ENCODE measurements at places on chromosomes 1 and 21. TPM values are rescaled to one million over a fixed set of nuclear protein-coding genes. Genes with fewer than 3 reads are reported as not detected.

- no peak overlapping the region for H3K4me3 ChIP-seq
- peaks cover 15% of the 10 kb centered on the region for H3K4me1 ChIP-seq
- no peak overlapping the region for H3K27ac ChIP-seq
- DNase-seq = no peak
Observed at GRCh38 chr1:2283371-2283990, 55.4 kb downstream of the SKI start.

DNA sequence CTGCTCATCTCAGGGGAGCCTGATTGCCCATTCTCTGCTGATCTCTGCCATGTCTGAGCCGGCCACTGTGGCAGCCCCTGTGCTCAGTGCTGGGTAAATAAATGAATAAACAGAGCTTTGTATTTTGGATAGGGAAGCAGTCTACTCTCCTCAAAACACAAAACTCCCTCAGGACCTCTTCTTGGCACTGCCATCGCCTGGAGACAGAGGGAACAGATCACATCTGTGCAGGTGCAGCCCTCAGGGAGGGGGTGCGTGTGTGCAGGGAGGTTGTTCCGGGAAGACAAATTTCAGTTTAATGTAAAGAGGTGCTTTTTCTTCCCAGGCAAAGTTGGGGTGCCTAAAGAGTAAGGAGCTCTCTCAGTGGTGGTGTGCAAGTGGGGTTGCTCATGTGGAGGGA, 7.7 kb upstream of the FAM167B start:
- no peak overlapping the region for H3K27ac ChIP-seq
- H3K36me3 ChIP-seq = no peaks in the 10 kb centered on the region
- peak overlapping the region; percentile 90 for H3K4me3 ChIP-seq
- no peak for DNase-seq

- no peak overlapping the region for H3K4me3 ChIP-seq
- H3K27me3 ChIP-seq = peaks cover 2% of the 10 kb centered on the region
- no peaks in the 10 kb centered on the region for H3K4me1 ChIP-seq
- no peaks in the 10 kb centered on the region for H3K36me3 ChIP-seq
- no peak for DNase-seq
Observed at GRCh38 chr1:62417351-62417999, 19.4 kb upstream of the USP1 start.

GRCh38 chr21:29033871-29034270, 9.4 kb downstream of the USP16 start:
- no peak overlapping the region for H3K4me3 ChIP-seq
- H3K27ac ChIP-seq = no peak overlapping the region
- H3K4me1 ChIP-seq = no peaks in the 10 kb centered on the region

- no peaks in the 10 kb centered on the region for H3K4me1 ChIP-seq
- no peaks in the 10 kb centered on the region for H3K36me3 ChIP-seq
- H3K27me3 ChIP-seq = no peaks in the 10 kb centered on the region
- H3K27ac ChIP-seq = no peak overlapping the region
- no peak for DNase-seq
- no peak overlapping the region for H3K4me3 ChIP-seq
Observed at GRCh38 chr1:246476771-246477170, 30.3 kb downstream of the SMYD3 start.

DNA sequence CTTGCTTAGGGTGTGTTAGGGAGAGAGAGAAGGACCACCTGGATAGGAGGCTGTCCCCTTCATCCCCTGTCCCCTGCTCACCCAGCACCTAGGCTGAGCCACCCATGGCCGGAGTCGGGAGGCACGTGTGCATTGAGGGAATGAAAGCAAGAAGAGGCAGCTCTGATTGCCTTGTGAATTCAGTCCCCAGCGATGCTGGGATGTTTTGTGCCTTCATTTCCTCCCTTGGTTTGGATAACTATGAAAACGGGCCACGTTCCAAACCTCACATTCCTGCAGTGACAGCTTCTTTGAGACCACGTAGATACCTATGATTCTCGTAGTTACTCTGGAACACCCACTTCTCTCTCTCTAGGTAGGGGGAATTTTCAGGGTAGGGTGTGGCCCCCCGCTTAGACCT, 67.1 kb downstream of the MAN1C1 start:
- H3K27ac ChIP-seq = no peak overlapping the region
- no peaks in the 10 kb centered on the region for H3K4me1 ChIP-seq
- H3K27me3 ChIP-seq = peaks cover 5% of the 10 kb centered on the region
- no peaks in the 10 kb centered on the region for H3K36me3 ChIP-seq
- no peak overlapping the region for H3K4me3 ChIP-seq

- DNase-seq = peak; percentile 61
- H3K27me3 ChIP-seq = peaks cover 2% of the 10 kb centered on the region
- H3K36me3 ChIP-seq = no peaks in the 10 kb centered on the region
- H3K27ac ChIP-seq = no peak overlapping the region
- H3K4me3 ChIP-seq = no peak overlapping the region
Observed at GRCh38 chr1:67646145-67647035, 38.6 kb upstream of the GADD45A start.

- H3K27me3 ChIP-seq = no peaks in the 10 kb centered on the region
- no peak for DNase-seq
- no peak overlapping the region for H3K4me3 ChIP-seq
- H3K36me3 ChIP-seq = no peaks in the 10 kb centered on the region
Observed at GRCh38 chr1:63189677-63190076, 132.7 kb upstream of the FOXD3 start.

DNA sequence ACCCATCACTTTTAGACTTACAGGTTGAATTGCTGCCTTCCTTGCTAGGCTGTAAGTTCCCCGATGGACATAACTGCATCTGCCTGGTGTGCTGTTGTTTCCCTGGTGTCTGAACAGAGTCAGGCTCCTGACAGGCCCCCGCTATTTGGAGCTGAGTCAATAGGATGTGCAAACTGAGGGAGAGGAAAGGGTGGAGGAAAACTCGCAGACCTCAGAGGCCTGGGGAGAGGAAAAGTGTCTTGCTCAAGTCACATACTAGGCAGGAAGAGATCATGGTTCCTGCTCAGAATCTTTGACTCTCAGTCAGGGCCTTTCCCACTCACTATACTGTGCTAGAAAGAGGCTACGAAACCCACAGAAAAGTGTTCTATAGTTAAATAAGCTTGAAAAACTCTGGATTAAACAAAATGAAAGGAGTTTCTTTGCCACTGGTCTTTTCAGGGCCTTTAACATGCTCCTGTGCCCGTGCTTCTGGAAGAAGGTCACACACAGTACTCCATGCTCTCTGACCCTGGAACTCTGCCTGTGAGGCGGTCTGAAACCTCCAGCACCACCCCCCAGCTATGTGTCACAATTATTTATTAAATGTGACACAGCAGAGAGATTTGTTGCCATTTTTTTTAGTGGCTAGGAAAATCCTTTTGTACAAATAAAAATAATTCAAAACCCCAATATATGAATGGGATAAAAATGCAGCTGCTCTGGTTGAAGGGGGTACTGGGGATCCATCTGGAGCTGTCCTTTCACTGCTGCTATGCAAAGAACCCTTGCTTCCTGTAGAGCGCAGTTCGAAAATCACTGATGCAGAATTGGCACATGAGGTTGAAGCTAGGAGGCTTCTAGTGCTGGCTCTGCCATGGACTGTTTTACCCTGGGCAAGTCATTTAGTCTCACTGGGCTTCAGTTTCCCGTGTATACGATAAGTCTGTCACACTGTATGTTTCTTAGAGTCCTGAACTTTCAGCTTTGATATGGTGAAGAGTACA, 20.1 kb upstream of the CDCP2 start:
- H3K36me3 ChIP-seq = no peaks in the 10 kb centered on the region
- H3K4me3 ChIP-seq = no peak overlapping the region
- H3K4me1 ChIP-seq = peaks cover 1% of the 10 kb centered on the region
- H3K27ac ChIP-seq = no peak overlapping the region
- H3K27me3 ChIP-seq = no peaks in the 10 kb centered on the region

DNA sequence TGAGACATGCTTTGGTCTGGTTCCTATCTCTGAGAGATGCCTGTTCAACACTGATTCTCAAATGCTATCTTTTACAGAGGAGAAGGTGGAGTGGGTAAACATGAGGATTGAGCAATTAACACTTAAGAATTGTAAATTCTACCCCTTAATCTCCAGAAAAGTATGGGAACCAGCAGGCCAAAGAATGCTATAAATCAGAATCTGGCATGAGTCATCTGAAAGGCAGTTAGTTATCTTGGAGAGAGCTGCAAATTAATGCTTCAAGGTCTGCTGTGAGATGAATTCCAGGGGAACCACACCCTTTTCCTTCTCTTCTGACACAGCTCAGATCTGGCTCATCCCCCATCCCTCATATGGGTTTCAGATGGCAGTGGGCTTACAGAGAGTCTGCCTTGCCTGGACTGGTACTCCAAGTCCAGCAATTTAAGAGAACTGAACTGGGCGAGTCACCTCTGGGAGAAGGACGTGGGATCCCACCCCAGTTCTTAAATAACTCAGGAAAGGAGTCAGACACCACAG, 5.2 kb downstream of the S100A10 start:
- no peak for DNase-seq
- H3K27ac ChIP-seq = no peak overlapping the region
- H3K27me3 ChIP-seq = peaks cover 8% of the 10 kb centered on the region

DNA sequence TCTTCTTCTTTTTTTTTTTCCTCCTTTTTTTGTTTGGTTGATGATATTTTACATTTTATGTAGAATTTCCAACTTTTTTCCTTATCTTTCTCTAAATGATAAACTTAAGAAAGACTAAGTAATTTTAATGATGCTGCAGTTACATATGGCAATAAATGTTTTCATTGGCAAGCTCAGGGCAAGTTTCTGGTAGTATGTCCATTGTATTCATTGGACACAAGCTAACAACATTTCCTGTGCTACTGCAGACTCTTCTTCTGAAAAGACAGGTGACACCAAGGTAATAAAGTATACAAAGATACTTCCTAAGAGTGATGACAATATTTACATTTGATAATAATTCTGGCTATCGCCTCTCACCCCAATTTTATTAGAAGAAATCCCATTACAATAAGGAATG, 219.2 kb upstream of the NFIA start:
- H3K27ac ChIP-seq = no peak overlapping the region
- DNase-seq = no peak
- H3K36me3 ChIP-seq = no peaks in the 10 kb centered on the region
- H3K4me3 ChIP-seq = no peak overlapping the region
- peaks cover 4% of the 10 kb centered on the region for H3K27me3 ChIP-seq

Gene ANXA9
- total RNA-seq = not detected

Gene HPCAL4
- not detected for total RNA-seq

Gene FAM151A
- not detected for total RNA-seq

Gene C1orf94
- total RNA-seq = not detected

Gene CCDC181
- 1.1 TPM for total RNA-seq

Gene STK40
- total RNA-seq = 52.9 TPM

Gene F5
- not detected for total RNA-seq

Gene DISP1
- 9.6 TPM for total RNA-seq

Gene CDA
- total RNA-seq = not detected
